Activated CD8-positive, alpha-beta memory T cell treated with anti-CD3 and anti-CD28 coated beads for 1 hour (primary cell): ENCODE measurements at places on chromosomes 13 and 19.

DNA sequence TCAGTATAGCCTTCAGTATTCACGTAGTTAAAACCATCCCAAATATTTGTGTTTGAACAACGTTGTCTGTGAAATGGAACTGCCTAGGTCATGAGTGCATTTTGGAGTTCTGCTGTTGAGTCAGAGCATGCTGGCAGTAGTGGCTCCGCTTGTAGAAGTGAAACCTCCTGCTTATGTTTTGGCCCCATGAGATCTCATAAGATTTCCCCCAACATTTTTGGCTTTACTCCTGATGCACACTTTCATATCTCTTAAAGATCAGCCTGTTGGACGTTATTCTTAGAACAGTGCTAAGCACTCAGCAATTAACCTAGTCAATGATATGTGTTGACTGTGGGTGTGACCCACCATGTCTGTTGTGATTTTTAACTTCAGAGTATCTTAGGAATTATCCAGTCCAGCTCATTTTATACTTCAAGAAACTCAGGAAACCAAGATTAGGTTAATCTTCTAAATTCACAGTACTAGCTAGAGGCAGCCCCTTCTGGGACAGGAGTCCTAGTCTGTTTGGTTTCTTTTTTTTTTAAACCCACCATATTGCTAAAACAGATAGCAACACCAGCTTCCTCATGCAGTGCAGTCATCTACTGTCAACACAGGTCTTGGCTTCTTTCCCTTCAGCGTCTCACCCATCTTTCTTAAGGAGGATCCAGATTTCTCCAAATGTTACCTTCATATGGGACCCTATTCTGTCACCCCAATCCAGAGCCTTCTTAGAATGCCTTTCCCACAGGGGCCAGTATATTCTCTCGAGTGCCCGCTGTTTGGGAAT lies 26.2 kb downstream of the RAP2A start:
- DNase-seq, result no peak

DNA sequence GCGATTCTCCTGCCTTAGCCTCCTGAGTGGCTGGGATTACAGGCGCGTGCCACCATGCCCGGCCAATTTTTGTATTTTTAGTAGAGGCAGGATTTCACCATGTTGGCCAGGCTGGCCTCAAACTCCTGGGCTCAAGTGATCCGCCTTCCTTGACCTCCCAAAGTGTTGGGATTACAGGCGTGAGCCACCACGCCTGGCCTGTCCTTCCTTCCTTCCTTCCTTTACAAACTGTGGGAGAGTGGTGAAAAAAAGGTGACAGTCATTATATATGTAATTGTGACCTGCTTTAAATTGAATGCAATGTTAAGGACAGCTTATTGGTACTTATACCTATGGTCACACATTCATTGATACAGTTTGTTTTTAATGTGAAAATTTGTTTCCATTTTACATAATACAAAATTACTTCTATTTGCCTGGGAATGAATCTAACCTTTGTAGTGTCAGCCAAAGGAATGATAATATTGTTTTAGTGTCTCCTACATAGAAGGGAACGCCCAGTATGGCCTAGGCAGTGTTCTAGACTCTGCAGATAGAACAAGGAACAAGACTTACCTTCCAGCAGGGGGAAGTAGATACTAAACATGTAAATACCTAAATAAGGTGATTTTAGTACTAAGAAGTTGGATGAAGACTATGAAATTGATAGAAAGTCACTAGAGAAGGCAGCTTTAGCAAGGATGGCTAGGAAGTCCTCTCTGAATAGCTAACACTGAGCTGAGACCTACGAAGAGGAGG lies 146.3 kb downstream of the GGACT start:
- DNase-seq, result no peak

DNA sequence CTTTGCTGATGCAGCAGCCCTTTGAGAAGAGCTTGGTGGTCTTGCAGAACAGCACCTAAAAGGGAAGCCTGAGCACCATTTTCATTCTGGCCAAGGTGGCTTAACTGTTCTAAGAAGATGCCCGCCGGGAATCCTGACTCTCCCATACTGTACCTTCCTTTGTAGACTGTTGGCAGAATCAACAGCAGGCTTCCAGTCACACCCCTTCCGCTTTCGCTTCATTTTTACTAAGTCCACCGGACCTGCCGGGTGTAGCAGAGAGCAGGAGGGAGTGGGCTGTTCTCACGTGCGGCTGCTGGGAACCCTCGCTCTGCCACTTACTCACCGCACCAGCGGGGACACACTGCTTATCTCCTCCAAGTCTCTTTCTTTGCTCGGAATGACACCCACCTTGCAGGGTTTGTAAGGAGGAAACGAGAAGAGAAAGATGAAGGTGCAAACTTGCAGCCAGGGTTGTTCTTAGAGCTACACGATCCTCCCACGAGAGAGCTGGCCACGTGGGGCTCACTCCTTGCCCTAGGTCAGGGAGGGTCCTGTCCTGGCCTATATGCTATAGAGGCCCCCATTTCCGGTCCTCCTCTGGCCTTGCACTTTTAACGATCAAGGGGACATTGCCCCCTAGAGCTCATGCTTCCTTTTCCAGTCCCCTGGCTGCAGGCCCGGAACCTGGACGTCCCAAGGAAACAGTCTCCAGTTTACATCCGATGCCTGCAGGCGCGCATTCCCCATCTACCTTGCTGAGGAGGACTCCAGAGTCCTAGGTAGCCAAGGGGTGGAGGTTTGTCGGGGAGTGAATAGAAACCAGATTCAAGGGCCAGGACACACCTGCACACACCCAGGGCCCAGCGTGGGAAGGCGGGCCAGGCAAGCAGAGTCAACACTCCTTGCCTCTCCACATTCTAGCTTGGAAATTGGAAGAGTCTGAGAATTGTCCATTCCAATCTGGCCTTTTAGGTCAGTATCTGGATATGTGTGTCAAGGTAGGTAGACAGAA lies 453.6 kb downstream of the IRS2 start:
- no peak for DNase-seq

GRCh38 chr19:45428384-45429231 lies 4.9 kb upstream of the ERCC1 start:
- no peak for DNase-seq

- DNase-seq, result no peak
Measured at GRCh38 chr19:18249834-18250233, 23.6 kb upstream of the PDE4C start.

GRCh38 chr13:98528663-98529064 lies 48.2 kb downstream of the STK24 start:
- DNase-seq, result no peak

- no peak for DNase-seq
Measured at GRCh38 chr13:19952850-19953249, 5.7 kb upstream of the ZMYM2 start.

GRCh38 chr19:5340637-5341447 lies at the start of gene PTPRS:
TSS of gene PTPRS (minus strand) at chr19:5340812. CDS start at chr19:5286140, 54,672 bp downstream.
- DNase-seq, result peak; percentile 52

DNA sequence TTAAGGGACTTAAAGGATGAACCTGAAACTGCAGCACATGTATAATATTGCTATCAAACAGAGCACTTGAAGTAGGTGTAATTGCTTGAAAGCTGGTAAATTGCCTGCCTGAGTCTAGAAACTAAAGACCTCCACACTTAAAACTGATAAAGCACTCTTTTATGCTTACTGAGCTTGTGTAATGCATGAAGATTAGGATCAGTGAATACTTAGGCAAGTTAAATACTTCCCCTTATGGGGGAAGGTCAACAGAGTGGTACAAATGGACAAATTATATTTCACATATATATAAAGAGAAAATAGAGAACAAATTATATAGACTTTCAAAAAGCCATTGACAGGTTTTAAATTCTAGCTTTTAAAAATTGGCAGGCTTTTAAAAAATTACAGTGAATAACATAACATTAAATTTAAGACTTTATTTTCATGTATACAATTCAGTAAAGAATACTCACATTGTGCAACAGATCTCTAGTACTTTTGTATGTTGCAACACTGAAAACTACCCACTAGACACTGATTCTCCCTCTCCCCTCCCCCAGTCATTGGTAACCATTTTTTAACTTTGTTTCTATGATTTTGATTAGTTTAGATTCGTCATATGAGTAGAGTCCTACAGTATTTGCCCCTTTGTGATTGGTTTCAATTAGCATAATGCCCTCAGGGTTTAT lies 23.9 kb downstream of the PIBF1 start:
- no peak for DNase-seq

DNA sequence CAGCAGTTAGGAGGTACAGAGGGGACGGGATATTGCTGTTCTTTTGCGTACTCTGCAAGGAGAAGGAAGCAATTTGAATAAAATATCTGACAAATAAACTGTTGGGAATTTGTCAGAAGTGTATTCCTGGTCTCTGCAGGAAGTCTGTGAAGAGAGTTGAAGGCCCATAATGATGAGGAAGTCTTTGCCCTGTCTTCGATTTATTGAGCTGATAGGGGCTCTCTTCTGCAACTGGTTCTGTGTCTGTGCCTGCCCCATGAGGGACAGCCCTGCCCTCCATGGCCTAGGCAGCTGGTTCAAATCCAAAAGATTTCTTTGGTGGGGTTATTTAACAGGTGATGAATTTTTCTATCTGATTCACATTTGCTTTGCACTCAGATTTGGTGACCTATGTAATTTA lies 339.7 kb upstream of the EDNRB start:
- no peak for DNase-seq

DNA sequence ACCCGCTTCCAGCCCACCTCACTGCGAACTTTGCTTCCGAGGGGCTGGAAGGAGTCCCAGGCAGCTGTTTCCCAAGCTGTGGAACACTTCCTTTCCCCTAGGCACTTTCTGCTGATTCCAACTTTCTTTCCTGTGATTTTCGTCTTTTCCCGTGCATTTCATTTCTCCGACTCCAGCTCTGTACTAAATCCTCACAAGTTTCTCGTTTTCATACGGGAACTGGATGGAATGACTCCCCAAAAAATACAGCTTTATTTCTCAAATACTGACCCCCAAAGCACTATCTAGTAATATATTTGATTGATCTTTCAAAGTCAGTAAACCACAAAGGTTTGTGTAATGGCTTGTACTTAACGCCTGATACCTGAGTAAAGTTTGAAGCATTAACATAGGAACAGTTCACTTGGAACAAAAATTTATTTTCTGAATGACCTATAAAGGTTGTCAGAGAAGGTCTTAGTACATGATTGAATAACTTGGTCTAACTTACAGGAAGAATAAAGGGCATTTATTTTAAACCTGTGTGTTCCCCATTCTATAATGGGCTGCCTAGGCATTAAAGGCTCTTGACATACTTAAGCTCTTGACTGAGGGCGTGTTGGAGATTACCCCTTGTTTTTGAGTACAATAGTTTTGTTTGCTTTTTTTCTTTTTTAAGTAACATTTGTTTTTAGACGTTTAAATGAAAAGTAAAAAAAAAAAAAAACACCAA lies 1.3 kb upstream of the PCDH9 start:
- DNase-seq, result no peak

GRCh38 chr19:13744174-13744573 lies 20.1 kb upstream of the MRI1 start:
- no peak for DNase-seq

GRCh38 chr19:40691421-40692211 lies 1.2 kb upstream of the NUMBL start:
- DNase-seq, result no peak

GRCh38 chr13:97125810-97126738 lies 96.1 kb upstream of the MBNL2 start:
- DNase-seq, result no peak

GRCh38 chr13:90933097-90933826 lies 414.2 kb upstream of the MIR17HG start:
- DNase-seq, result no peak

DNA sequence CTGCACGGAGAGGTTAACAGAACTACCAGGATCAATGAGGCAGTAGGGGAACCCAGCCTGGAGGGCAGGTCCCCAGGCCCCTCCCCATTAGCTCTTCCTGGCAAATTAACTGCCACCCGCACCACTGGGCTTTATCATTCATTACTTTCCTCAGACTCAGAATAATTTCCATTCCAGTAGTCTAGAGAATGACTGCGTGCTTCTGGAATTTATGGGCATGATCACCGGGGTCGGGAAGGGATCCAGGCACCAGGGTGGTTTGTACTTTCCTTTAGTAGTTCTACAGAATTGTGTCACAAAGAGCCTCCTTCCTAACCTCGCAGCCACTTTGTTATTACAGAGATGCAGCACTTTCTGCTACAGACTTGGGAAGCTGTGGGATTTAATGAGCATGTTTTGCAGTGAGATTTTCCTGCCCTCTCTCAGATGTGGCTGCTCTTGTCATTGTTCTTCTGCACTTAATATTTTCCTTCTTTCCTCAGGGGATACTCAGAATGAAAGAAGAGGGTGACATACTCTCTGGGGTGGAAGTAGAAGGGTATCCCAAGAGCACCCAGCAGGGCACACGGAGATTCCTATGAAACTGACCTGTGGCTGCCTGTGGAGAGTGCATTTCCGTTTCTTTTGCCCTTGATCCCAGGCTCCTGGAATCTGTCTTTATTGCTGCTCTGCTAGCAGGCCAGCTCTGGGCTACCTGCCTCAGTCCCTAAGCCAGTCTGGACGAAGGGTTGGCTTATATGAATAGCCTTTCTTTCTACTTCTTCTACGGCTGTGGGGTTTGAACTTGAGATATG lies 285.0 kb upstream of the SLC10A2 start:
- DNase-seq, result no peak

DNA sequence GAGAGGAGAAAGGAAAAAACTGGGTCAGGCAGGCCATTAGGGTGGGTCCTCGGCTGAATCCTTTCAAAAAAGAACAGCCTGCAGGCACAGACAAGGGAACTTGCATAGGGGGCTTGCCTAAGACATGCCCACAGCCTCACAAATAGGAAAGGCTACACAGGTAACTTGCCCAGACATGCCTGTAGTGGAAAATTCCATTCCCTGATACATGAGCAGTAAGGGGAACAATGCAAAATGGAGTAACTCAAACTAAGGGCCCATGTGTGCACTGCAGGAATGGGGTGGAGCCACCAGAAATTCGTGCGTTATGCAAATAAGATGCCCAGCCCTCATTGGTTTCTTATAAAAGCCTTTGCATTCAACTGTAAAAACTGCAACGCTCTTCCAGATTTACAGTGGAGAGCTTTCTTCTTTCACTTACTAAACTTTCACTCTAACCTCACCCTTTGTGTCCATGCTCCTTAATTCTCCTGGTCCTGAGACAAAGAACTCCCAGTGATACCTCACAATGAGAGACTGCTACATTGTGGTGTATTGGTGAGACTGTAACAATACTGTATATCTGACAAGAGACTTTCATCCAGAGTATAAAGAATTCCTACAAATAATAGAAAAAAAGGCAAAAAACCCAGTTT lies 59.5 kb upstream of the SLITRK1 start:
- no peak for DNase-seq

GRCh38 chr13:66139250-66139649 lies 1090.9 kb downstream of the PCDH9 start:
- DNase-seq, result no peak

GRCh38 chr19:10036601-10037071 lies 23.4 kb downstream of the RDH8 start:
- DNase-seq, result no peak

DNA sequence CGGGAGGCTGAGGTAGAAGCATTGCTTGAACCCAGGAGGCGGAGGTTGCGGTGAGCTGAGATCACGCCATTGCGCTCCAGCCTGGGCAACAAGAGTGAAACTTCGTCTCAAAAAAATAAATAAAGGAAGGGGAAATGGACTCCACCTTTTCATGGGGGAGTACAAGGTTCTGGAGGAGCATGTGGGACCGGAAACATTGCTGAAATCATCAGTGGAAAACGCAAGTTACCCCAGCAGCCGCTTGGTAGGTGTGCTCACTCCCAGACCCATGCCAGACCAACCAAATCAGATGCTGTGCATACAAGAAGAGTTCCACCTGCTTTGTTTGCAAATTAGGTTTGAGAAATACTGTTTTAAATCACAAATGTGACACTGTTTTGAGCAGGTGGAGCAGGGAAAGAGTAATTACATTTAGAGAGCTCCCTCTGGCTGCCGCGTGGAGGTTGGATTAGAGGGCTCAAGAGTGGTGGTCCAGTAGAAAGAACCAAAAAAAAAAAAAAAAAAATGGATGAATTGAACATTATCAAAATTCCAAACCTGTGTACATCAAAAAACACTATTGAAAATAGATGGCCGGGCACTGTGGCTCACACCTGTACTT lies 4.9 kb downstream of the ERICH4 start:
- no peak for DNase-seq
